ENCODE measurements at places on chromosomes 2 and 18.

DNA sequence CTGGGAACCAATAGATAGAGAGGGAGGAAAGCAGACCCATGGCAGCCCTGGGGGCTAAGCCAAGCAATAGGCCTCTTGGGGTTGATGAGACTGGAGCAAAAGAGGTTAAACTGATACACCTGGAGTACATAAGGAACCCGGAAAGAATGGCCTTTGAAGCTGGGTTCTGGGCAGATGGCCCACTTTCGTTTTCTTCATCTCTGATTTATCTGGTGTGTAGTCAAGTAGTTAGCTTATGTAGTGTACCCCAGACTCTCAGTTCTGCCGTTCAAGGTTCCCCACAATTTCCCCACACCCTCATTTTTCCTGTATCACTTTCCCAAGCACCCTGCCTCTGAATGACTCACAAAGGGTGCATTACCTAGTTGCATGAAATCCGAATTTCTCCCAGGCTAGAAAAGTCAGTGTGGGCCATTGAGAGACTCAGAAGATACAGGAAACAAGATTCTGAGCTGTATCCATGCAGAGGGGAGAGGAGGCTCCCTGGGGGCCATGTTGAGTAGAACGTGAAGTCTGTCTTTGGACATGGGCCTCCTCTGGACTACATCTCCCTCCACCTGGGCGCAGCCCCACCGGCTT is 235.0 kb downstream of the LOXHD1 start:
- no peak for DNase-seq

DNA sequence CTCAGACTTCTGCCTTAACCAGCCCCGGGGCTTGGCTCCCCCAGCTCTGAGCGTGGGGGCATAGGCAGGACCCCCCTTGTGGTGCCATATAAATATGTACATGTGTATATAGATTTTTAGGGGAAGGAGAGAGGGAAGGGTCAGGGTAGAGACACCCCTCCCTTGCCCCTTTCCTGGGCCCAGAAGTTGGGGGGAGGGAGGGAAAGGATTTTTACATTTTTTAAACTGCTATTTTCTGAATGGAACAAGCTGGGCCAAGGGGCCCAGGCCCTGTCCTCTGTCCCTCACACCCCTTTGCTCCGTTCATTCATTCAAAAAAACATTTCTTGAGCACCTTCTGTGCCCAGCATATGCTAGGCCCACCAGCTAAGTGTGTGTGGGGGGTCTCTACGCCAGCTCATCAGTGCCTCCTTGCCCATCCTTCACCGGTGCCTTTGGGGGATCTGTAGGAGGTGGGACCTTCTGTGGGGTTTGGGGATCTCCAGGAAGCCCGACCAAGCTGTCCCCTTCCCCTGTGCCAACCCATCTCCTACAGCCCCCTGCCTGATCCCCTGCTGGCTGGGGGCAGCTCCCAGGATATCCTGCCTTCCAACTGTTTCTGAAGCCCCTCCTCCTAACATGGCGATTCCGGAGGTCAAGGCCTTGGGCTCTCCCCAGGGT is 5.5 kb downstream of the CTDSP1 start:
- DNase-seq, result no peak

- no peak for DNase-seq
Observed at GRCh38 chr2:218960309-218961165, 1.1 kb downstream of the CDK5R2 start.

DNA sequence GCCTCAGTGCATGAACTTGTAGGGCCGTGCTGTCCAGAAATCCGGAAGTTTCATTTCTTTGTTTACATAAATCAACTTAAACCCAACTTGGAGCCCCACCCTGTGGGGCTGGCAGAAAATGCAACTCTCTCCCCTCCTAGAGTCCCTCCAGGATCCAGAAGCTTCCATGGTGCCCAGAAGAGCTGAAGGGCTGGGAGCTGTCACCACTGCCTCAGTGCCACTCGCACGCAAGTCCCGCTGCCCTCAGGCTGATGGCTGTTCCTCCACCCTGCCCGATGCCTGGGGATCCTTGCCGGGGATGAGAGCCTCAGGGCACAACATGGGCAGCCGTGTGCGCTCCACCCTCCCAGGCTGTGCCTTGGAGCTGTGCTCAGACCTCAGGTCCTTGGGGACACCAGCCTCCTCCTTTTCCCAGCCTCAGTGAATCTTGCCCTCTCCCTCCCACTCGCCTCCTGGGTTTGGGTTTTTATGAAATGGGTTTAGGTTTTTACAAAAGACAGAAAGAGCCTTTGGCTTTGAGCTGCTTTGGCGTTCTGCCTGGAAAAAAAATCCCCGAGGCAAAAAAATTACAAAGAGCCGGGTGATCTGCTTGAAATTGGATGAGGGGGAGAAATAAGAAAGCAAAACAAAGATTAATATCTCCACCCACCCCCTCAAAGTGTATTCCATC is 155.2 kb downstream of the TWIST2 start:
- DNase-seq, result no peak

DNA sequence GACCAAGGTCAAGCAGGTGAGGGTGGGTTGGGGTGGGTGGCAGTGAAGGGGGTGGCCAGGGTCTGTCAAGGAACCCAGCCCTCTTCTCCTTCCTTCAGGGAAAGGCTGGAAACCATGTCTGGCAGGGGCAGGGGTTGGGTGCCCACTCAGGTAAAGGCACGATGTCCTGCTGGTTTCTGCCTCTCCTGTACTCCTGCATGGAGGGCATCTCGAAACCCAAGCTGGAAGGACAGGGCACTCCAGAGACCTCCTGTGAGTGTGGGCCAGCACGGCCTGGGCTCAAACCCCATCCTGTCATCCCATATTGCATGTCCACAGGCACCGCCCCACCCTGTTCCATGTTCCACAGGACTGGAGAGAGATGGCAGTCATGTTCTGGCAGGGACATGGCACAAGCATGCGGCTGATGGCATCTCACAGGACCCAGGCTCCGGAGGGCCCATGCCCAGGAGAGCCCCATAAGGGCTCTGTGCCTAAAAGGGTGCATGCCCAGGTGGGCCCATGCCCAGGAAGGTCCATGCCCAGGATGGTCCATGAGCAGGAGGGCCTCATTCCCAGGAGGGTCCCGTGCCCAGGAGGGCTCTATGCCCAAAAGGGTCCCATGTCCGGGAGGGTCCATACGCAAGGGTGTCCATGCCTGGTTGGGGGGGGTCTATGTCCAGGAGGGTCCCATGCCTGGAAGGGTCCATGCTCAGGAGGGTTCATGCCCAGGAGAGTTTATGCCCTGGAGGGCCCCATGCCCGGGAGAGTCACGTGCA is 6.4 kb downstream of the GPR35 start:
- DNase-seq, result no peak

DNA sequence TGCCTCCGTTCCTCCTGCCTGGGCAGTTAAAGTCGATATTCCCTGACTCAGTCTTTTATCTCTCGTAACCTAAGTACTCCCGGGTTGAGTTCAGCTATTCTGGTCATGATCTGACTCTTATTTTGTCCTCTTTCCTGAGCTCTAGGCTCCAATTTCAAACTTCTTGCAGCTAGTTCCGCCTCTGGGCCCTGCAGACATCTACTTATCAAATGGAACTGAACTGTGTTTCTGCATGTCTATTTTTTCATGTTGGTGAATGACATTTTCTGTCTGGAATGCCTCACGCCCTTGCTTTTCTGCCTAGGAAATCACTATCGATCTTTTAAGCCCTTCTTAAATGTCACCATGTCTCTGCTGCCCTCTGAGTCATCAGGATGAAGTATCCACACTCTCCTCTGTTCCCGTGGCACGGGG is 101.5 kb downstream of the VAPA start:
- DNase-seq, result no peak

DNA sequence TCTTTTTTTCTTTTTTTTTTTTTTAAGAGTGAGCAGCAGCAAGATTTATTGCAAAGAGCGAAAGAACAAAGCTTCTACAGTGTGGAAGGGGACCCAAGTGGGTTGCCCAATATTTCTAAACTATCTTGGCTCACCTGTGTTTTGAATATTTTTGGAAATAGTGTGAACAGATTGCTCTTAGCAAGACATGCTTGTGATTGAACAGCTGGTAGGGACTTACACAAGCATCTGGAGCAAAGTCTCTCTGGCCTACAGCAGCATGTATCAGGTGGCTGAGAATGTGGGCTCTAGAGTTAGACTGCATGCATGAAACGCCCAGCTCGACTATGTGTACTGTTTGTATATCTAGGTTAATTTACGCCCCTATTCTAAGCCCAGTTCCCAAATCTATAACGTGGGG is 40.3 kb upstream of the FBXO11 start:
- no peak for DNase-seq

GRCh38 chr2:171530378-171530777 is 8.1 kb downstream of the CYBRD1 start:
- DNase-seq, result no peak

GRCh38 chr2:73614997-73615396 is 27.2 kb downstream of the NAT8 start:
- no peak for DNase-seq

DNA sequence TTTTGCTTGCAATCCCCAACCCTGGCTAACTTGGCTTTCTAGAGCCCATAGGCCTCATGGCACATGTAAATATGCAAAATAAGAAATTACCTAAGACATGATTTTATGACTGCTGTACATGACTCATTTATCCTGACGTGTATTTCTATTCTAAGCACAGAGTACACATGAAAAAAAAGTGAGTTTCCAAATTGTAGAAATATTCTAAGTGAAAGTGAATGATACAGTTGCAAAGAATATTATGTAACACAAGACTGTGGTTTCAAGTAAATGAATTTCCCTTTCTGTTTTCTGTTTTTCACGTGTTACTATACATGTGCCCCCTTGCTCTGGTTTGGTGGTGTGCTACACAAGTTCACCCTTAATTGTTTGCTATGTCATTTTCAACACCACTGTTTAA is 162.4 kb downstream of the LRP1B start:
- DNase-seq, result no peak

DNA sequence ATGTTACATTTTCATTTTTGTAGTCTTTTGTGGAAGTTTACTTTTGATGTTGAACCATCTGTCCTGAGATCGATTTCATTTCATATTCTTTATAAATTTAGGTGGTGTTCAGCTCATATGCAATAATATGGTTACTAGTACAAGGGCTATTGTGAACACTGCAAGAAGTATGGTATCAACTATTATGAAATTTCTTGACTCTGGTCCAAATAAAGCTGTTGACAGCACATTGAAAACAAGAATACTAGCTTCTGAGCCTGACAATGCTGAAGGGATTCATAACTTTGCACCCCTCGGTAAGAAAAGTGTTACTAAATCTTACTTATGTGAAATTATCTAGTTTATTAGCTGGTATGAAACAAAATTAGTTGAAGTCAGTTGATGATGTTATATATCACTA is 124.9 kb upstream of the TTC27 start:
- DNase-seq, result no peak

GRCh38 chr2:113260991-113261390 is 17.7 kb downstream of the PAX8 start:
- DNase-seq, result no peak

GRCh38 chr2:8682719-8683667 is 1.1 kb downstream of the ID2 start:
- DNase-seq, result peak; percentile 51

- no peak for DNase-seq
Observed at GRCh38 chr2:9071584-9072124, 68.2 kb upstream of the MBOAT2 start.

DNA sequence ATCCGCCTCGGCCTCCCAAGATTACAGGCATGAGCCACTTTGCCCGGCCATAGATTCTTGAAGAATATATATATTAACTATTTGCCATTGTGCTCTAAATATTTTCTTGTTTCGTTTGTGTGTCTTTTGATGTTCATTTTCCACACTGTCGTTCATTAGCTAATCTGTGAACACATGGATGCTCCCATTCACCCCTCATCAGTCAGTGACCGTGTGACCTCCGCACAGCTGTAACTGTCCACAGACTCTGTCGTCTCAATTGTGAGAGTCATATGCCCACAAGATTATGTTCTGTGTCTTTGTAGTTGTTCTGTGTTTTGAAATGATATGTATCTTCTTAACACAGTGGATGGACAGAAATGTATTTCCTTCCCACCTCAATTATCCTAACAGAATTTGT is 29.6 kb downstream of the RAMP1 start:
- DNase-seq, result no peak

DNA sequence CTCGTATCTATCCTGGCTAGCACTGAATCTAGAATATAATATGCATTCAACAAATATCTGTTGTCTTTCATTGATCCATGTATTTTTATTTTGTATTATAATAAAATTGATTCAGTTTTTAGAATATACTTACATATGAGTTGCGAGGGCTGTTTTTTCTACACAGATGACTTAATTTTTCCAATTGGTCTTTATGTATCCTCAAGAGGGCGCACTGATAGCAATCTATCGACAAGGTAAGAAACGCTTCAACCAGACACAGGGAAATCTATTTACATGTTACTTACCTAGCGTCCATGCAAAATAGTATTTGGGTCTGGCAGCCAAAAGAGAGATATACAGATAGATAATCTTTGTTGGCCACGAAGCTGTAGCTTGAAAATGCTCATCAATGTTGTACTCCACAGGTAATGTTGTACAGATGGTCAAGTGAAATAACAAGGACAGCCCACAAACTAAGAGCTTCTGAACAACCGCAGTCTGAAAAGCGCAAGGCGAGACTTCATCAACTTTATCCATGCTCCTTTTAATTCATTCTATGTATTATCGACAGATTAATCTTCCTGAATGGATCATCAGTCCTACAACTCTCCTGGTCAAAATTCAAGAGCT is 35.5 kb upstream of the KIDINS220 start:
- peak; percentile 70 for DNase-seq

DNA sequence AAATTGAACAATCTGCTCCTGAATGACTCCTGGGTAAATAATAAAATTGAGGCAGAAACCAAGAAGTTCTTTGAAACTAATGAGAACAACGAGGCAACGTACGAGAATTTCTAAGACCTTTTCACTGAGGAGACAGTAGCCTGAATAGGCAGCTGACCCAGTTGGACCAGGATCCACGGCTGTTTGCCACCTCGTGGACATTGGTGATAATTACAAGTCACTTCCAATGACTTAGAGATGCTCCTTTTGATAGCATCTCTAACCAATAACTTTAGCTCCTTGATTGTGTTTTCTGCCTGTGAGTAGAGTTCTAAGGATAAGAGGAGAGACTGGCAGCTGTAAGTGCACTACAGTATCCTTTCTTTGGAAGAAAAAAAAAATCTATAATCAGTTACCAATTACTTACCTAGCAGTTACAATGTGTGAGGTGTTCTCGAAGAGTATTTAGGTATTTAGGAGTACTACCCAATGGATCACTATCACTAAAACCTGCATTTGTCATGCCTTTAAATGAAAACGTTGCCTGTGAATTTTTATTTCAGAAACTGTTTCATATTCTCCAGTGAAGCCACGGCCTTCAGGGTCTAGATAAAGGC is 31.3 kb upstream of the CNTNAP5 start:
- peak; percentile 34 for DNase-seq

GRCh38 chr18:58054041-58054781 is 10.2 kb downstream of the NEDD4L start:
- DNase-seq, result peak; percentile 26

GRCh38 chr18:58805467-58806187 is 59.0 kb upstream of the ZNF532 start:
- DNase-seq, result no peak

GRCh38 chr18:33837191-33837590 is 259.2 kb downstream of the ASXL3 start:
- DNase-seq, result no peak

- no peak for DNase-seq
Observed at GRCh38 chr2:223230352-223230751, 178.4 kb downstream of the KCNE4 start.
